ENCODE measurements at places on chromosomes 2 and 18.

GRCh38 chr2:151287513-151288250 lies 1.8 kb downstream of the NMI start:
- DNase-seq: no peak

- DNase-seq: no peak
These were observed 115.5 kb downstream of the LAMA1 start for GRCh38 chr18:7002107-7002506.

- no peak for DNase-seq
These were observed 67.3 kb upstream of the SPOPL start for GRCh38 chr2:138433995-138434951.

DNA sequence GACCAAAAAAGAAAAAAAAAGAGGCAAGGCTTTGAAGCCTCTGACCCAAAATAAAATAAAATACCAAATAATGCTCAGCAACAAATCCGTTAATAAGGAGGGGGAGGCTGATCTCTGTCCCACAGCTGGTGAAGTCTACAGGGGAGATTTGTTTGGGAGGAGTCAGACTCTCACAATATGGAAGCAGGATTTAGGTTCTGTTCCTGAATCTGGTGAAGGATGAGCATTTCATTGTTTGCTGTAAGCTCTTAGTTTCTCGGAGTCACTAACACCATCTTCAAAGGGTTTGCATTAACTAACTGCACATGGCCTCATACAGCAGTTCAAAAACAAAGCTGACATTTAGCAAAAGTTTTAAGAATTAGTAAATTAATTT lies 339.4 kb upstream of the TNP1 start:
- DNase-seq: no peak

DNA sequence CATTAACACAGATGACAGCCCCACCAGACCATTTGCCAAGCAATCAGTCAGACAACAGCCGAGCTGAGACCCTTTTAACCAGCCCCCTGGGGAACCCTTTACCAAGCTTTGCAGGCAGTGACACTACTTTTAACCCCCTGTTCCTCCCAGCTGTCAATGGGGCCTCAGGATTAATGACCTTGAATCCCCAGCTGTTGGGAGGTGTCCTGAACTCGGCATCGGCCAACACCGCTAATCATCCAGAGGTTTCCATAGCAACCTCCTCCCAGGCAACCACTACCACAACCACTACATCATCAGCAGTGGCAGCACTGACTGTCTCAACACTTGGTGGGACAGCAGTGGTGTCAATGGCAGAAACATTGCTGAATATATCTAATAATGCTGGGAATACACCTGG lies 160.9 kb upstream of the EPC2 start:
- DNase-seq: no peak

GRCh38 chr18:59672235-59672711 lies 24.9 kb downstream of the CCBE1 start:
- DNase-seq: no peak

DNA sequence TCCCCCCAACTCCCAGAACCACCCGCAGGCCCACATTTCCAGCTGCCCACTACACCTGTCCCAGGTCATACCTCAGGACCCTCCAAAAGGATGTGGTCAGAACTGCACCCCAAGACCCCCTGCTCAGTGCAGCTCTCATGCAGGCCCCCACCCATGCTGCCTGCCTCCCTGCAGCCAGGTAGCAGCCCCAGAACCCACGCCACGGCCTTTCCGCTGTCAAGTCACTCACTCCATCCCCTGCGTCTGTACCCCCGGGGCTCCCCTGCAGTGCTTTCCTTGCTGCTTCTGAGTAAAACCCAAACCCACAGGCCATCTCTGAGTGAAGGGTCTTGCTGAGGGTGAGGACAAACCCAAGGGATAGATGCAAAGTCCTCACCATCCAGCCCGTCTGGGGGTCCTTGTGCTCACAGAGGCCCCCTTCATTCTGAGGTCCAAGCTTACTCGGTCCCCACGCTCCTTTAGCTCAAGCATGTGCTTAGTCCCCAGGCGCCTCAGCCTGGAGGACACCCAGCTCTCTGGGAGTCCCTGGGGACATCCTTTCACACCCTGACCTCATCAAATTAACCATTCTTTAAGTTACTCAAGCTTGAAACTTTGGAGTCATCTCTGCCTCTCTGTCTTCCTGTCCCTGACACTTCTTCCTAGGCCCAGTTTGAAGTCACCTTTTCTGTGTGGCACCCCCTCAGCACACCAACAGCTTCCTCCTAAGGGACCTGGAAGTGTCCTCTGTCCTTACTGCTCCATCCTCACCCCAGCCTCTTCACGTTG lies 130.1 kb downstream of the SMAD7 start:
- DNase-seq: no peak

DNA sequence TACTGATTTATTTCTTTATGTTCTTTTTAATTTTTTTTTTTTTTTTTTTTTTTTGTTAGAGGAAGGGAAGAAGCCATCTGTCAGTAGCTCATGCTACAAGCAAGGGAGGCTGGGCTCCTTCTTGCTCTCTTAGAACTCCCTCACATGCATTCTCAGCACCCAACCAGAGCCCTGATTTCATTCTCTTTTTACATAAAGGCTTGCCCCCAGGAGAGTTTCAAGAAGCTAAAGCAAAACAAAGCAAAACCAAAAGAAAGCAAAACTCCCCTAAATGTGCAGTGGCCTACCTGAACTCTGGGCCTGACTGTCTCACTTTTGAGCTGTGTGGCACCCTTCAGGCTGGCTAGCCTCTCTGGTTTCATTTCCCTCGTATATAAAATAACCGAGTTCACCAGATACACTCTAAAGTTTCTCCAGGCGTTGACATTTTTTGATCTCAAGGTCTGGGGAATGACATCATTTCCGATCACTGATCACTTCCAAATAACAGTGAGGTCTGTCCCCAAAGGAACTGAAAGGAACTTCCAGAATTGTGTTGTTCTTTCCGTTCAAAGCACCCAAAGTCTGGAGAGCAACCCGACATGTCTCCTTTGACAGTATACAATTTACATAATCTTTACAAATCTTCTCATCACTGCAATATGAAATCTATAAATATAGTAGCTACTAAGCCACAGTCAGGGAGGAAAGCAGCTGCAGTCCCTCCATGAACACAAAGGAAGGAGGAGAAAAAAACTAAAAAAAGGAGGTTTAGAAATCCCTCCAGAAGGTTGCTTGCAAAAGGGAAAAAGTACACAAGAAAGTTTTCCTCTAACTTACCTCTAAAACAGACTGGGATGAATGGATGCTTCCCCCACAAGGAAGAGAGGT lies 145.6 kb upstream of the NCK2 start:
- DNase-seq: no peak

DNA sequence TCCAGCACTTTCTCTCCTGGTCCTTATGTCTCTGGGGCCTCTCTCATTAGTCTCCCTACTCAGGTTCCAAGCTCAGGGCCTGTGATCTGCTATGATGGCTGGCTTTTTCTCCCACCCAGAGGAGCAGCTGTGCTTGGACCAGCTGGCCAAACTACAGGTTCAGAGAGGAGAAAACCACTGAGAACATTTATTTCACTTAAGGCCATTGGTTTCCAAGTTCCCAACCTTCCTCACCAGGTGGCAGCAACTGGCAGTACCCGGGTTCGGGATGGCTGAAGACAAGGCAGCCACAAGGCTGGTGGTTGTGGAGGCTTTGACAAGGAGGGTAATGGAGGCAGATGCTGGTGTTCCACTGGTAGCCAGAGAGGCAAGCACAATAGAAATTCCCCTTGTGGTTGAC lies 29.9 kb upstream of the SELENOI start:
- no peak for DNase-seq

DNA sequence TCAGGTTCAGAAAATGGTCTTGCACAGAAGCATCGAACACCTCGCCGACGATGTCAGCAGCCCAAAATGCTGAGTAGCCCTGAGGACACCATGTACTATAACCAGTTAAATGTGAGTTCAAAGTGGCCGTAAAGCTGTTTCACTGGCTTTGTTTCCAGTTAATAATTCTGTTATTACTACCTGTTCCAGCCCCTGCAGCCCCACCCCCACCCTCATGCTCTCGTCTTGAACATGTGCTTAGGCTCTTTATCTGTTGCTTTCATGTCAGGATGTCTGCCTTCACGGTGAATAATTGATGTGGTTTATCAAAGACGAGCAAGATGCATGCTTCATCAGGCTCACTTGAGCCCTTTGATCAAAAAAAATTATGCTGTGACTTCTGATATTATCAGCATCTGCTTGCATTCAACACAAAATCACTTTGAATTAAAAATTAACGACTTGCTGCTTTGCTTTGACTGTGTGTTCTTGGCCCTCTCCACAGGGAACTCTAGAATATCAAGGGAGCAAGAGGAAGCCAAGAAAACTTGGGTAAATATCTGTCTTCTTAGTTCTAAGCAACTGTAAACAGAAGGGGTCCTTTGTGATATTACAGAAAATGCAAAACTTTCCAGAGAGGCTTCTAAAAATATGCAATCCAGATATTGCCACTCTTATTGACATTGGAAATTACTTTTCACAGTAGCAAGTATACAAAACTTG lies 63.4 kb upstream of the SP5 start:
- DNase-seq: no peak

- DNase-seq: no peak
These were observed 104.2 kb downstream of the ZNF521 start for GRCh38 chr18:25247725-25248124.

DNA sequence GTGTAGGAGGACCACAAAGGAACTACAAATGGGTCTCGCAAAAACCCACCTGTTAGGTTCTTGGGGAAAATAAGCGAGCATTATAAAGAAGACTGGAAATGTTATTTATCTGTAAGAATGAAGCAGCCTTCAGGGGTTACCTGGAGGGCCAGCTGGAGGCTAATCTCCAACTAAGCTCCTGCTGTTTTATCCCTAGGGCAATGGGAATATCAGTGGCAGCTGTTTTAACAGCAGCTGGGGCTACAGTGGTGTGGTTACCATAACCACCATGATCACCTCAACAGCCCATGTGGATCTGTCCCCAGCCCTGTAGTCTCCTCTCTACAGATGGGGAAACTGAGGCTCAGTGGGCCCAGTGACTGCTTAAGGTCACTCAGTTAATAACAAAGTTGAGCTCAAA lies 108.1 kb downstream of the FTCDNL1 start:
- no peak for DNase-seq

DNA sequence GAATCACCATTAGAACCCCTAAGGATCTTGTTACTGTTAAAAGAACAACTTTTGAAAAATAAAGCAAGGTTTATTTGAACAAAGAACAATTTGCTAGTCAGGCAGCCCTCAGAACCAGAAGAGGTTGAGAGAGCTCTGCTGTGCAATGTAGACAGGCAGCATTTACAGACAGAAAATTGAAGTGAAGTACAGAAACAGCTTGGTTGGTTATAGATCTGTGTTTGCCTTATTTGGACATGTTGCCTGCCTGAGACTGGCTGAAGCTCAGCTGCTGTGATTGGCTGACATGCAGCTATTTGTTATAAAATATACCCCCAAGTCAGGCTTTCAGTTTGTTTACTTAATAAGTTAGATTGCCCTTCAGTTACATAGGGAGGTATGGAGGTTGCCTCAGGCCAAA lies 12.5 kb downstream of the MSTN start:
- DNase-seq: no peak

GRCh38 chr2:171531291-171531690 lies 9.0 kb downstream of the CYBRD1 start:
- no peak for DNase-seq

DNA sequence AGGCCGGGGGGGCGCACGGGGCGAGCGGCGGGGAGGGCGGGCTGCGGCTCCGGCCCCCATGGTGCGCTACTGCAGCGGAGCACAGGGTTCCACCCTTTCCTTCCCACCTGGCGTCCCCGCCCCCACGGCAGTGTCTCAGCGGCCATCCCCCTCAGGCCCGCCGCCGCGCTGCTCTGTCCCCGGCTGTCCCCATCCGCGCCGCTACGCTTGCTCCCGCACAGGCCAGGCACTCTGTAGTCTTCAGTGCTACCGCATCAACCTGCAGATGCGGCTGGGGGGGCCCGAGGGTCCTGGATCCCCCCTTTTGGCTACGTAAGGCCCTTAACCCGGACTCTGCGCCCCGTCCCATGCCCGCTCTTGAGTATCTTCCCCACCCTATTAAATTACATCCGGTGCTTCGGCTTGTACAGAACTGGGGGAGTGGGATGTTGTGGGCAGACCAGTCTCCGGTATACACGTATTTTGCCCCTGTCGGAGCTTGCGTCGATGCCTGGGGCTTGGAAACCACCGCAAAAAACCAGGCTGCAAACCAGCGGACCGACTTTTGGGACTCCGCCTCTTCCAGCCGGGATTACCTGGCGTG lies 598 bp upstream of the WBP1 start:
- no peak for DNase-seq

- no peak for DNase-seq
These were observed 78.5 kb downstream of the CLIP4 start for GRCh38 chr2:29193681-29194080.
